ENCODE measurements at places on chromosomes 4 and X.

GRCh38 chr4:38034986-38035882, 75.0 kb downstream of the PTTG2 start:
- peak; percentile 28 for DNase-seq

- peak; percentile 52 for DNase-seq
These were observed 249.3 kb upstream of the PRKX start for GRCh38 chrX:3962511-3963311.

GRCh38 chr4:124433500-124433899, 279.0 kb downstream of the ANKRD50 start:
- no peak for DNase-seq

DNA sequence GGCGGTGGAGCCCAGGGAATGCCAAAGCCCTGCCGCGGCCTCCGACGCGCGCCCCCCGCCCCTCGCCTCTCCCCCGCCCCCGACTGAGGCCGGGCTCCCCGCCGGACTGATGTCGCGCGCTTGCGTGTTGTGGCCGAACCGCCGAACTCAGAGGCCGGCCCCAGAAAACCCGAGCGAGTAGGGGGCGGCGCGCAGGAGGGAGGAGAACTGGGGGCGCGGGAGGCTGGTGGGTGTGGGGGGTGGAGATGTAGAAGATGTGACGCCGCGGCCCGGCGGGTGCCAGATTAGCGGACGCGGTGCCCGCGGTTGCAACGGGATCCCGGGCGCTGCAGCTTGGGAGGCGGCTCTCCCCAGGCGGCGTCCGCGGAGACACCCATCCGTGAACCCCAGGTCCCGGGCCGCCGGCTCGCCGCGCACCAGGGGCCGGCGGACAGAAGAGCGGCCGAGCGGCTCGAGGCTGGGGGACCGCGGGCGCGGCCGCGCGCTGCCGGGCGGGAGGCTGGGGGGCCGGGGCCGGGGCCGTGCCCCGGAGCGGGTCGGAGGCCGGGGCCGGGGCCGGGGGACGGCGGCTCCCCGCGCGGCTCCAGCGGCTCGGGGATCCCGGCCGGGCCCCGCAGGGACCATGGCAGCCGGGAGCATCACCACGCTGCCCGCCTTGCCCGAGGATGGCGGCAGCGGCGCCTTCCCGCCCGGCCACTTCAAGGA, at the start of gene FGF2:
FGF2 (plus strand) TSS at position 279 of the 705 bp plus-strand sequence; CDS start at position 623, 344 bp downstream.
- DNase-seq, result no peak

GRCh38 chr4:8907596-8908205, 36.1 kb upstream of the HMX1 start:
- no peak for DNase-seq

GRCh38 chr4:17018013-17018412, 119.6 kb upstream of the LDB2 start:
- DNase-seq, result no peak

GRCh38 chrX:41596596-41596995, 92.2 kb upstream of the GPR34 start:
- DNase-seq, result no peak

DNA sequence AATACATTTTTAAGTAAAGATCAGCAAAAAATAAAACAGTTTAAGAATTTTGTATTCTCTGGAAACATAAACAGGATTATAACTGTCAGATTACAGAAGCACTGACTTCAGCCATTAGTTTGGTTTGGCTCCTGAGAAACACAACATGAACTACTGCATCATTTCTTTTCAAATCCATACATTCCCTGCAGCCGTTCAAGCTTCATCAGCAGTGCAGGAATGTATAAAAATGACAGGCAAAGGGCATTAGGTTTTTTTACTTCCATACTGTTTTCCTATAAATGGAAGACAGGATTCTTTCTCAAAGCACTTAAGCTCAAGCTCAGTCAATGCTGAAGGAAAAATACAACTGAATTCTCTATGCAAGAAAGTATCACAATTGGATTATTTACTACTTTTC, 4.2 kb upstream of the MAB21L2 start:
- DNase-seq, result no peak

DNA sequence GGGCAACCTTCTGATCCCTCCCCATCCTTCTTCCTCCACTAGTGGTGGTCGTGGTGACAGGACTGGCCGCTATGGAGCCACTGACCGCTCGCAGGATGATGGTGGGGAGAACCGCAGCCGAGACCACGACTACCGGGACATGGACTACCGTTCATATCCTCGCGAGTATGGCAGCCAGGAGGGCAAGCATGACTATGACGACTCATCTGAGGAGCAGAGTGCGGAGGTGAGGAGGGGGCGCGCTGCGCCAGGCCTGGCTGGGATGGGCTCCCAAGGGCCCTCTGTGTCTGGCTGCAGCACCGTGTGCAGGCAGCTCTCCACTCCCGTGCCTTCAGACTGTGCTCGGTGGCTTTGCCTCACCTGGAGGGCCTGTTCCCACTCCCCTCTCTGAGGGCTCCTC, 24.3 kb downstream of the RBM10 start:
- DNase-seq, result no peak

- no peak for DNase-seq
These were observed 36.3 kb downstream of the HTT-AS start for GRCh38 chr4:3037957-3038461.

- peak; percentile 27 for DNase-seq
These were observed 4.2 kb upstream of the LEF1 start for GRCh38 chr4:108172753-108173598.

DNA sequence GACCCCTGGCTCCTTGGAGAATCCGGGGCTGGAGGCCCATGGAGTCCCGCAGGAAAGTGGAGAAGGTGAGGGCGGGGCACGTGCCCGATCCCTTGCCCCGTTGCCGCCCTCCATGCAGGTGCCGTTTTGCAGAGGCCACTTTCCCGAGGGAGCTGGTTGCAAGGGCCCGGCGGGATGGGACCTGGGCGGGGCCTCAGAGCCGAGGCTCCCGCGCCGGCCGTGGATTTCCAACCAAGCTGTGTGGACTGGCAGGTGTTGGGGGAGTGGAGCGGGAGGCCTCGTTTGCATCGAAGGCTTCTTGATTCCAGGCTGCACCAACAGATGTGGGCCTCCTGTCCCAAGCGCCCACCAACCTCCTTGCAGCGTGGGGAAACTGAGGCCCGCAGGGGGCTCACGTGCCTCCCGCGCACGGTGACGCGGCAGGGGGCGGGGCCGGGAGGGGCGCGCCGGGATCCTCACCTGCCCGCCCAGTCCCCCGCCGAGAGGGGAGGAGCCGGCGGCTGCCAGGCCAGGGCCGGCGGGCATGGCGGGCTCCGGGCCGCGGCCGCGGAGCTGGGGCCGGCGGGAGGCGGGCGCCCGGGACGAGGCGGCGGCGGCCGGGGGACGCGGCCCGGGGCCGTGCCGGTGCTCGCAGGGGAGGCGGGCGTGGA, 24.9 kb downstream of the SH3BP2 start:
- DNase-seq, result peak; percentile 48

DNA sequence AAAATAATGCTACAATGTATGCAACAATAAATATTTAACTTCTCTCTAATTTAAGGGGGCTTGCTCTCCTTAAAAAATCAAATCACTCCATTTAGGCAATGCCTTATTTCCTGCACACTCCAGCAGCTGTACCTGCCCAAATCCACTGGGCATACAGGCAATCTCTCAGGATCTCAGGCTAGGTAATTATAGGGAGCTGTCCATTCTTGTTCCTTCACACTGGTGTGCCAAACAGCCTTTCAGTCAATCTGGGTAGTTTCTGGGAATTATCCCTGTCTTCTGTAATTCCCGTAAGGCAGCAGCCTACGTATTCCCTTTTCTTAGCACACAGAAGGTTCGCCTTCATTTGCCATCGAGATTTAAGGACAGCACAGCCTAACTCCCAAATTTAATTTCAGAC, 922.6 kb upstream of the SLIT2 start:
- no peak for DNase-seq

Data from NCI-H526 treated with DMSO at 0.1 percent for 48 hours (cell line).